ENCODE measurements at places on chromosomes 11 and 22. TPM values are rescaled to one million over a fixed set of nuclear protein-coding genes. Genes with fewer than 3 reads are reported as not detected.

The RIMBP3C gene
- 0.19 TPM for total RNA-seq

The TRPM5 gene
- not detected for total RNA-seq

The BRSK2 gene
- total RNA-seq = 0.48 TPM

The MPPED2 gene
- 0.33 TPM for total RNA-seq

The KRTAP5-11 gene
- not detected for total RNA-seq

The OR51B2 gene
- not detected for total RNA-seq

The ROM1 gene
- 5.2 TPM for total RNA-seq

The FOLR1 gene
- not detected for total RNA-seq

The SCUBE1 gene
- 0.98 TPM for total RNA-seq

The IGLL1 gene
- total RNA-seq = not detected

The KIRREL3 gene
- not detected for total RNA-seq

The ACTN3 gene
- 0.19 TPM for total RNA-seq

The OMP gene
- not detected for total RNA-seq

The RAB38 gene
- 5.2 TPM for total RNA-seq

The FADS1 gene
- 51.0 TPM for total RNA-seq

The TSSK2 gene
- not detected for total RNA-seq

The SAA1 gene
- total RNA-seq = not detected

The COX8A gene
- 226 TPM for total RNA-seq

The MPZL3 gene
- total RNA-seq = 10.7 TPM

The STK33 gene
- 1.3 TPM for total RNA-seq

The OR51I1 gene
- not detected for total RNA-seq

The SPDYC gene
- not detected for total RNA-seq

The FERMT3 gene
- total RNA-seq = 47.7 TPM

The ESAM gene
- total RNA-seq = 190 TPM

The MRGPRX4 gene
- not detected for total RNA-seq

The OR5A1 gene
- total RNA-seq = not detected
